M059J (cell line): ENCODE measurements at places on chromosomes 2 and 18. TPM values are rescaled to one million over a fixed set of nuclear protein-coding genes. Genes with fewer than 3 reads are reported as not detected.

DNA sequence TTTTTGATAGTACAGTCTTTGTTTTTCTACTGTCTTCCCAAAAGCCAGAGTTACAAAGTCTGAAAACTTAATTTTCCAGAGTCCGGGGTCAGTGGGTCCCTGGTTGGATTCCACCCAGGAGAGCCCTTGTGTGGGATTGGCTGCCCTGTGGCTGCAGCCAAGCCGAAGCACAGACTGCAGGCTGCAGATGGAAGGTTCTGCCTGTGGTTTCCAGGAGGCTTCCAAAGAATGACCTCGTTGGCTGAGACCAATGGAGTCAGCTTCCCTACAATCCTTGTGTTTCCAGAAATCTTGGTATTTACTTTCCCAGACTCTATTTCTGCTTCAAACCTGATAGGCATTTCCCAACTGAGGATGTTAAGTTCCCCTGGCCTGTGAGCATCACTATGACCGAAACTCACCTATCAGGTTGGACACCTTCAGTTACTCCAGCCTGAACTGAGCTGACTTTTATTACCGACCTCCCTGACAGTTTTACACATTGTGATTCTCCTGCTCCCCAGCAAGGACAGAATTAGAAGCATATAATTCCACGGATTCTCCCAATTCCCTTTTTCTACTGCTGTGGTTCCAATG lies 117.5 kb upstream of the CCDC68 start:
- DNase-seq, result no peak

DNA sequence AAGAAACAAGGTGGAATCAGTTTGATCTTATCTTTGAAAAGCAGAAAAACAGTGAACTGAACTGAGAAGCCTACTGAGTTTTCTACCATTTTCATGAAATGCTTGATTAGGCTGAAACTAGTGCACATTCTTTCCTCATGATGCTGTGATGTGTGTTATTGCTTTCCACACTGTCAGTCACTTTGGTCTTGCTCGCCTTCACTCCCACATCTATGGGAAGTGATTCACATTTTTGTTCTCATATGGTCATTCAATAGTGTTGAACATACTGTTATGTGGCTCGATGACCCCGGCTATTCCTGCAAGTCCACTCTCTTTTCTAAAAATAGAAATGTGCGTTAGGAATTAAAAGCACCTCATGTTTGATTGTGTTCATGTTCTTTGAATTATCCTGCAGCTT lies 129.7 kb downstream of the TGIF1 start:
- DNase-seq, result peak; percentile 77

DNA sequence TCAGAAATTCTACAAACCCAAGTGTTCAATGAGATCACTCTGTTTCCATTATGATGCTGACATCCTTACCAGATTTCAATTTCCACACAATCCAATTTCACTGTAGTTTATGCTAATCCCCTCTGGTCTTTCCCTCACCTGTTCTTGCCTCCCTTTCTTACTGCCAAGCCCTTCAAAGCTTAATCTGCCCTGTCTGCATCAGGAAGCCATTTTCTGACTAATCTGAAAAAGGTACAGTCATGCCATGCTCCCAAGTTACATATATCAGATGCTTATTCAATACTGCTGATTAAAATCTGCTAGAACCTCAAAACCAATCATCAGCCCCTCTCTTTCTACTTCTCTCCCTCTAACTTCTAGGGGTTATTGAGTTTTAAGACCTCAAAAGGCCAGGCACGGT lies 8.9 kb downstream of the KRTCAP3 start:
- no peak for DNase-seq

DNA sequence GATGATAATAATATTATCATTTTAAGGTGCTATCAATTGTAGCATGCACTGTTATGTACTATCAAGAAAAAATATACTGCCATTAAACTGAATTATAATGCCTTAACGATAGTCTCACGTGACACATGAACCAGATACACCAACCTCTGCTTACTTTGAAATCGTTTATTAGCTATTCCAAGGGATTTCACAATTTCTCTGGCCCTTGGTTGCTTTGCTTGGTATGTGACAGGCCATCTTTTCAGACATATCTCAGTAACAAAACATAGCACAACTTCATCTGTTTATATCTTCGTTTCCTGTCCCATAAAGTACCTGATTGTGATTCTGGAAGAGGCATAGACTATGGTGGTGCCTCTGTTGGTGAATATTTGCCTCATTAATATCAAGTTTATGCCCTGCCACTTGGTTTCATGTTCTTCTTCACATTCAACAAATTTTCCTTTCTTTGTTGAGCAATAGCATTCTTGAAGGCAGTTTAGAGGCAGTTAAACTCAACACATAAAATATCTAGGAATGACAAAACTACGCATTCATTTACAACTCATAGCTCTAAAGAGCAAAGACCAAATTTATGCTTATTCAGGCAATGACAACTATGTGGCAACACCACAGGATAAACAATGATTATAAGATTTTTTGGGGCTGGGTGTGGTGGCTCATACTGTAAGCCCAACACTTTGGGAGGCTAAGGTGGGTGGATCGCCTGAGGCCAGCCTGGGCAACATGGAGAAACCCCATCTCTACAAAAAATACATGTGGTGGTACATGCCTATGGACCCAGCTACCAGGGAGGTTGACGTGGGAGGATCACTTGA lies 84.3 kb downstream of the MCFD2 start:
- DNase-seq, result peak; percentile 81

- peak; percentile 84 for DNase-seq
Observed at GRCh38 chr2:63614448-63614968, 25.7 kb downstream of the MDH1 start.

DNA sequence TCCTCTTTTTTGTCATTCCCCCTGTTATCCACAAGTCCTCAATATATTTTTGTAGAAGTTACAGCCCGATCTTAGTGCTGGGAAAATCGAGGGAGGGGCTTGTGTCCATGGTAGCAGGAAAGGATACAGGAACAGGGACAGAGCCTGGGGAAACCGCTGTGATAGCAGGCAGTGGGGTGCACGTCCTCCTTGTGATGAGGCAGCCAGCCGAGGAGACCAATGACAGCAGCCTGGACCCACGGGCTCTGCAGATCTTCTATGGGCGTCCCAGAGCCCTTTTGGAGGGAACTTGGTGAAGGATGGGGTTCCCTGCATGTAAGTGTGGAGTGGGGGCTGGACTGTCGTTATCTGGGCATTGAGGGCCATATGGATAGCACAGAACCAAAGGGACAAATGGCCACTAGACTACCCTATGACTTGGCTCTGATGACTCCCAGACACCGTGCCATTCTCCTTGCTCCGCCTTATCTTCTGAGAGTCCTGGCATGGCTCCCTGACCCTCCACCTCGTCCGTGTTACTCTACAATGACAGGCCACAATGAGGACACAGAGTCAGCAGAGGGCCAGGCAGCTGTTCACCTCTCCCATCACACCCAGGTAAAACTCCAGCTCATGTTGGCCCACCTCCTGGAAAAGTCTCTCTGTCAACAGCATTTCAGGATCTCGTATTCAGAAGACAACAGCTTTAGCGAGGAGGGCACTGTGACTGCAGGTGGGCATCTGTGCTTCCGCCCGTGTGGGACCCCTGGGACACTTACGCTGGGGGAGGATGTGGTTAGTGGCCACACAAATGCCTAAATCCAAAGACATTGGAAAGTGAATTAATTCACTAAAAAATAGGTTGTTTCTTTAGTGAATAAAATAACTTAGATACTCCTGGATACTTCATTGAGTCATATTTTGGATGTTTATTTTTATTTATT lies 100.1 kb downstream of the VAPA start:
- no peak for DNase-seq

GRCh38 chr2:101173707-101174295 lies 22.6 kb upstream of the TBC1D8 start:
- no peak for DNase-seq

- DNase-seq, result no peak
Observed at GRCh38 chr2:51516667-51517066, 484.7 kb upstream of the NRXN1 start.

DNA sequence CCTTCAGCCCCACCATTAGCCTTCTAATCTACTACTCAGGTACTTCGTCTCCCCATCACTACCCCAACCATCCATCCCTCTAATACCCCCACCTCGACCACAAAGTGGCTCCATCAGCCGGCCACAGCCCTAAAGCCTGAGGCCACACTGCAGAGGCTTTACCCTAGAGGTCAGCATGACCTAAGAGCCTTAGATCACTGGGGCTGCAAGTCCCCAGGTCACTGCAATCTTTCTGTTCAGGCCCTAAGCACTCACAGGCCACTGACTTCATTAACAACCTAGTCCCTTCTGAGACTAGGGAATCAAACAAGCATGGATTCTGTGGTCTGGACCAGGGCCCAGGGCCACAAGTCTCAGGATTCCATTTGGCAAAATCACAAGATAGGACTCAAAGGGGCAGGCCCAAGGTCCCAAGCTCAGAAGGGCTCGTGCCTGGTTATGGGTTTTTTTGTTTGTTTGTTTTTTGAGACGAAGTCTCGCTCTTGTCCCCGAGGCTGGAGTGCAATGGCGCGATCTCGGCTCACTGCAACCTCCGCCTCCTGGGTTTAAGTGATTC lies 37.0 kb upstream of the PKDCC start:
- DNase-seq, result peak; percentile 97

DNA sequence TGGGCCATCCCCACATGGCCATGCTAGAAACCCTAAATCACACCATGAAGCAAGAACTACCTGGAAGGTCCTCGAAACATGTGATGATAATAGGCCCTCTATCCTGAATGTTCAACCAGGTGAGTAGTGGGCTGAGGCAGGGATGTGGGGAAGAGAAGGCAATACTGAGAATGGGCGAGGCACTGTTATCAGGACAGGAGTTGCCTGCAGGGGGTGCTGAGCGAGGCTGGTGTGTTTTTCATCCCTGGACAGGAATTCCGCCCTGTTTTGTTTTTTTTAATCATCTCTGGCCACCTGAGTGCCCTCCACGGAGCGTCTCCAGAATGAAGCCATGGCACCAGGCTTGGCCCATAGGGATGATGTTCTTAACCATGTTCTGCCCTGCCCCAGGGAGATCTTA lies 103.0 kb upstream of the SOX11 start:
- DNase-seq, result no peak

DNA sequence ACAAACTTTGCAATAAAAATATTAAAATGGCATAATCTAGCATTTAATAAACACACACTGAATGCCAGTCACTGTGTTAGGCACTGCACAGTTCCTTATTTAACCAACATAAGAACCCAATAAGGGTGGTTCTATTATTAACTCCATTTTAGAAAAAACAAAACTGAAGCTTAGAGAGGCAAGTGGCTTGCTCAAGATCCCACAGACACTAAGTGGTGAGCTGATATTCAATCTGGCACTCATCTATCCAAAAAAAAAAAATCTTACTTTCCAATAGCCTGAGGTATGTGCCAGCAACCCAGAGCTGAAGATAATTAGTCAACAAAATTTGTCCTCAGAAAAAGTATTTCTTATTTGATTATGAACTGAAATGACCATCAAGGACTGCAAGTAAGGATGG lies 799 bp downstream of the CYTIP start:
- DNase-seq, result no peak

GRCh38 chr18:50126471-50126870 lies 68.5 kb downstream of the MYO5B start:
- no peak for DNase-seq

DNA sequence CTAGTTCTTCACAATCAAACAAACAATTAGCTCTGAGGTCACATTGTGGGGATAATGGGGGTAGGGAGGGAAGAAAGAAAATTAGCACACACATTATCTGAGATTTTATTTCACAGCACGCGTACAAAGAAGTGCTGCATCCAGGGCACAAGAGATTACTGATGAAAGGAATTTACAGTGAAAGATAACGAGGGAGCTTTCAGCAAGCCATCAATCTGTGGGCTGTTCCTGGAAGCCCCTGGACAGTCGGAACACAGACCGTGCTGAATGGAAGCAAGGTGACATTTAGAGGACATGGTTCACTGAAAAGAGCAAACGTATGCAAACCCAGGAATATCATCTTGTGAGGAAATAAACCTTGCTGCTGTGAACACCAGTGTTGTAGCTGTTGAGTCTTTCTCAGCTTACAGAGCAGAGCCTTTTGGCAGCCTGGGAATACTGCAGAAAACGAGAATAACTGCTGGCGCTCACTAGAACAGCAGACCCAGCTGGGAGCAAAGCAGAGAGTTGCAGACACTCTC lies 63.2 kb downstream of the SCG2 start:
- DNase-seq, result peak; percentile 8

The VWC2L gene
- total RNA-seq, result 0.02 TPM in 1 of 2 replicates, not detected in the other

The TWIST2 gene
- 21.0 and 24.7 TPM in 2 replicates for total RNA-seq

The CCDC178 gene
- total RNA-seq, result not detected in 2 replicates

The TMEM178A gene
- total RNA-seq, result 0.79 and 3.9 TPM in 2 replicates

The TMEM200C gene
- total RNA-seq, result 0.17 and 0.54 TPM in 2 replicates

The GYPC gene
- 4.1 and 7.4 TPM in 2 replicates for total RNA-seq

The MYO3B gene
- total RNA-seq, result not detected in 2 replicates
